ENCODE measurements at places on chromosomes 1 and 21.

DNA sequence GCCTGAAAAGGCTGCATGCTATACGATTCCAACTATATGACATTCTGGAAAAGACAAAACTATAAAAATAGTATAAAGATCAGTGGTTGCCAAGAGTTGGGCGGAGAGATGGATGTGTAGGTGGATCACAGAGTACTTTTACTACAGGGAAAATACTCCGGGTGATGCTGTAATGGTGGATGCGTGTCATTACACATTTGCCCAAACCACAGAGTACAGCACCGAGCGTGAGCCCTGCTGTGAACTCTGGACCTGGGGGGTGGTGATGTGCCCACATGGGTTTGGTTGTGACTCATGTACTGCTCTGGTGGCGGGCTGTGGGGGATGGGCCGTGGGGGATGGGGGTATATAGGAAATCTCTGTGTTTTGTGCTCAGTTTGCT, 162.7 kb upstream of the COL6A1 start:
- DNase-seq = peak; percentile 56

GRCh38 chr1:233289676-233290075, 5.8 kb downstream of the PCNX2 start:
- no peak for DNase-seq

GRCh38 chr21:21084179-21084578, 86.0 kb downstream of the NCAM2 start:
- DNase-seq = no peak

DNA sequence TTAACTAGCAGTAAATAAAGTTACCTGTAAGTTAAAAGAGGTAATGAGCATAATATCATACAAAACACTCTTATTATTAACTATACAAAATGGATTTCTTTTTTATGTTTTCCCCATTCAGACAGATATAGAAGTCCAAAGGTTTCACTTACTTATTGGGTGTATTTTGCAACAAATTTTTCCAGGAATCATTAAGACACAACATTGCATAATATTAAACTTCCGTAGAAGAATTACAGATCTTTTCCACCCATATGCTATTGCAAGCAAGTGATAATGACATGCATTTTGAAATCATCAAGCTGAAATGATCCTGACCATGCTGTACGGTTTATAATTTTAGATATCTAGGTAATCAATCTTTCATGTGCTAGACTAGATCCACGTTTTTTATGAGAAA, 957.0 kb downstream of the NCAM2 start:
- no peak for DNase-seq

- no peak for DNase-seq
Measured at GRCh38 chr1:68206848-68207689, 25.3 kb downstream of the WLS start.

- DNase-seq = no peak
Measured at GRCh38 chr1:34266127-34266951, 89.6 kb downstream of the C1orf94 start.

DNA sequence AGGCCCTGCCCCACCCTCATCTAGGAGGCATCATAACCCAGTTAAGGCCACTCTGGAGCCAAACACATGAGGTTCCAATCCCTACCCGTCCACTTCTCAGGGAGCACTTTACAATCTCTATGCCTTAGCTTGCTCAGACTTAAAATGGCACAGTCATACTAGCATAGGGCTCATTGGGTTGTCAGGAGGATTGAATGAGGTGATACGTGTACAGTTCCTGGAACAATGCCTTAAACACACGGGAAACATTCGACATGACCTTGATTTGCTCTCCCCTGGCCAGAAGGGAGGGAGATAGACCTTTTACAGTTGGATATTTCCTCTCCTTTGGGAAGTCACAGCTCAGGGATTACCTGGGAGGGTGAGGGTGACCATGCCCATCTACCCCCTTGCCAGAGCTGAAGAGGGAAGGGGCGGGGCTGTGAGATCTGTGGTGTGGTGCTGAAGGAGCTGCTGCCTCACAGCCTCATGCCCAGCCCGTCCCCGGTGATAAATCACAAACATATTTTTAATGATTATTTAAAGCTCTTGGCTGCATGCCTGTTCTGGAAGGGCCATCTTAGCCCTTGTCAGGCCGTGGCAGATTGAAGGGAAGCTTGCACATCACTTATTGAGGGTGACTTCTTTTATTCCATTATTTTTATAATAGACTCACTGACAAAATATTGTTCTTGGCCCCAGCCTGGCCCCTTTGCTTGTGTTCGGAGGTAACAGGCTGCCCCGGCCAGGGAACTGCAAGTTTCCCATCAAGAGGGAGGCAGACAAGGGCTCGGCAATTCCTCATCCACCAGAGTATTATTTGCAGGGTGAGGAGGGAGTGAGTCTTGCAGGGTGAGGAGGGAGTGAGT, 83.4 kb downstream of the FOXD2 start:
- no peak for DNase-seq

DNA sequence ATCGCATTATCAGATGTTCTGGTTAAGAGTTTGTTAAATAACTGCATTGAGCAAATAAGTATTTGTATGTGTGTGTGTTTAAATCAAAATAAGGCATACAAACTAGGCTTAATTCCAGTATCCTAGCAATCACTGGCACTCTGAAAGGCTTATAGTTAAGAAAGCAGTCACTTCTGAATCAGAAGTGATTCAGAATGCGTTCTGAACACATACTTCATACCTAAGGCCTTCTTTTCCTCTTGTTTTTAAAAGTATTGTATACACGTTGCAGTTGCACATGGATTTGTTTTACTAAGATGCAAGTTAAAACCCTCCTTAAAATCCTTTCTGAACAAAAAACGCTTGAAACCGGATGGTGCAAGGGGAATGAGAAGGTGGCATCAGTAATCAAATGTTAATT, 238.4 kb upstream of the DMRTA2 start:
- no peak for DNase-seq

GRCh38 chr1:169128562-169128961, 22.1 kb downstream of the ATP1B1 start:
- DNase-seq = no peak

DNA sequence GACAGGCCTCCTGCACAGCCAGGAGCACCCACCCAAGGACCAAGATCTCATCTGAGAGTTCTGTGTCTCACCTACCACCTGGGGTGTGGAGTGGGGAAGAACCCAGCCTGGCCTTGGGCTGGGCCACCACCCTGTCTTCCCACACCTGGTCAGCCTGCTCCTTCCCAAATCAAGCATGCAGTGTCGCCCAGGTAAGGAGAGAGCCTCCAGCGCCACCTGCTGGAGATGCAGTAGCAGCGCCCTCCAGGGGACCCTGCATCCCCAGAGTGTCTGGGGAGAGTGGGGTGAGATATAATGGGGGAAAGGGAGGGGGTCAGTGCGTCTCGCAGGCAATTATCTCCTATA, 32.3 kb downstream of the KIAA2013 start:
- DNase-seq = peak; percentile 32

GRCh38 chr1:58045094-58045705, 501.3 kb downstream of the OMA1 start:
- DNase-seq = no peak

DNA sequence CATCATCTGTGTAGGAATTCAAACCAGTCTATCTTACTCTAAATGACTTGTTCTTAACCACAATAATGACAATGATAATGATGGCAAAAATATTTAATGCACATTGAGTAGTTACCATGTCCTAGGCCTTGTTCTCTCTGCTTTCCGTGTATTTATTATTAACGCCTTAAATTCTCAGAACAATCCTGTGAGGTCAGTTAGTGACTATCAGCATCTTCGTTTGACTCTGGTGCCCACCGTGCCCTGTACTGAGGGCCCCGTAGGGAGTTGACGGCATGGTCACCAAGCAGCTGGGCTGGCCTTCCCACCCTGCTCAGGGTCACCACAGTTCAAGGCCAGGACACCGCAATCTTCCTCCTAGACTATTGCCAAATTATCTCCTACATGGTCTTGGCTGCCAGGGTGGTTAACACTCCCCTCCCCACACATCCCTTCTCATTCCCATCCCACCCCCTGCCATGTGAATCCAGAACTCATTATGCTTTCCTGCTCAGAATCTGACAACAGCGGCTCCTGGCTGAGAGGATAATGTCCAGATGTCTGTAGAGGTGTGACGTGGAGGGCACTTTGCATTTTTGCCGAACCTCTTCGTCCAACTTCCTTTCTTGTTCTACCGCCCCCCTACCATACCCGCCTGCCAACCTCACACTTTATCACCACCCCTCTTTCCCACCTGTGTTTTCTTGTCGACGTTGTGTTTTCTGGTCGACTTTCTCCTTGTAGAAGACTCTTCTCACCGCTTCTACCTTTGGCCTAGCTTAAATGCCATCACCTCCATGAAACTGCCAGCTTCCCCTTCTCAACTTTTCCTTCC, 33.4 kb downstream of the IGFN1 start:
- no peak for DNase-seq

GRCh38 chr1:21764615-21765423, 18.1 kb downstream of the USP48 start:
- no peak for DNase-seq

- no peak for DNase-seq
Measured at GRCh38 chr1:232306269-232306961, 323.5 kb downstream of the SIPA1L2 start.

DNA sequence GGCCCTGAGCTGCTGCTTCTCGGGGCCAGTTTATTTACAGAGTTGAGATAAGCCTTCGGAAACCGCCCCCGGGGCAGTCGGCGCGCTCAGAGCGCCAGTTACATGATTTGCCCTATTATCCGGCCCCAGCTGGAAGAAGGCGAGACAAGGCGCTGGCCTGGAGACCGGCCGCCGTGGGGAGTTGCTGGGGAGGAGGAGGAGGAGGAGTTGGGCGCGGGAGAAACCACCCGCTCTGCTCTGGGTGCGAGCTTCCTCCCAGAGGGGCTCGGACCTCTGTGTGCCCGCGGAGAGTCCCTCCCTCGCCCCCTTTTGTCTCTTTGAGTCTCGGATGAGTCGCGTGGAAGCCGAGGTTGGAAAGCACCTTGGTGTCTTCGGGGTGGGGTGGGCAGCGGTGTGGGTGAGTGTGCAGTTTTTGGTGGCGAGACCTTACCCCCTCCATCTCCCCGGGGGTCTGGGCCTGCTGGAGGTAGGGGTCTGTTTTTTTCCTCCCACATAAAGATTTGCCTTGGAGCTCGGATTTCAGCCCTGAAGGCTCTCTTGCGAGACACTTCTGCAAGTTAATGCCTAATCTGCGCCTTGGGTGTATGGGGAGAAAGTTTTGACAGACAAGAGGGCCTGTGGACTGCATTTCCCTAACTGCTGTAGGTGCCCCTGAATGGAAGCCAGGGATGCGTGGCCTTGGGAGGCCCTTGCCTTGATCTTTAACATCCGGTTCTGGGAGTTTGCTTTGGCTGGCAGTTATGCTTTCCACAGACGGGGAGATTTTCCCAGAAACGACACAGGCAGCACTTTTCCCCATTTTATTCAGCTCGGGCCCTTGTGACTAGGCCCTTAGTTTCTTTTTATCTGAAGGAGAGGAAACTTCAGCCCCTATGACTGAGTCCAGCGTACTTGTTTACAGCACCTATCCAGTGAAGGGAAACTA, 80.0 kb downstream of the NDUFS5 start:
- peak; percentile 35 for DNase-seq

- no peak for DNase-seq
Measured at GRCh38 chr21:17119466-17120297, 393.2 kb upstream of the CXADR start.

GRCh38 chr1:50656931-50657330, 233.7 kb upstream of the DMRTA2 start:
- no peak for DNase-seq

DNA sequence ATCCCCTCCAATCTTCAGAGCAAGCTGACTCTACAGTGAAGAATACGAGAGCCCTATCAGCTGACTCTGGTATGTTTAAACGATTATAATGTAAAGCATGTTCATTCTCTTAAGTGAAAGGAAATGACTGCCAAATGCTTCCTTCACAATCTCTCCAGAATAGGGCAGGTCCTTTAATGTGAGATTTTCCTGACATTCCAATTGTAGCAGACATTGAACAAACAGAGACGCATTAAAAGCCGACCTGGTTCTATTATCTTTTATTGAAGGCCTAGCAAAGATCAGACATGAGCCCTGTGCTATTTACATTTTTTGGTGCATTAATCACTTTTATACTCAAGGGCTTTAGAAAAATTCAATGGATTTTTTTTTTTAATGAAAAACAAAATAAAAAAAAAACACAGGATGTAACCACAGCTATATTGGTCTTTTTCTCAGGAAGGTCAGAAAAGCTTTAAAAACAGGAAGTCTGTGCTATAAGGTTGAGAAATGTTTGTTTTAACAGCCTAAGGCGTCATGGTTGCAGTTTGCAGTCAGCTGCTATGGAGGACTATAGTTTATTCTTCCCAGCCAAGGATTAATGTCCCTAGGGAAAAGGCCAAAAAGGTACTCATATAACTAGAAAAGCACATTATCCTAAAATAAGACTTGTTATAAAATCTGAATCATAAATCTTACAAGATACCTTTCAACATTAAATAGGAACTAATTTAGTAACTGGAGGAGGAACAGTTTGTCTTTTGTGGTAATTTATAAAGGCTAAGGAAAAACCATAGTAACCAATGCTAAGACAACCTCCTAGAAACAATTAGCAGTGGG, 104.8 kb downstream of the RERE start:
- no peak for DNase-seq

DNA sequence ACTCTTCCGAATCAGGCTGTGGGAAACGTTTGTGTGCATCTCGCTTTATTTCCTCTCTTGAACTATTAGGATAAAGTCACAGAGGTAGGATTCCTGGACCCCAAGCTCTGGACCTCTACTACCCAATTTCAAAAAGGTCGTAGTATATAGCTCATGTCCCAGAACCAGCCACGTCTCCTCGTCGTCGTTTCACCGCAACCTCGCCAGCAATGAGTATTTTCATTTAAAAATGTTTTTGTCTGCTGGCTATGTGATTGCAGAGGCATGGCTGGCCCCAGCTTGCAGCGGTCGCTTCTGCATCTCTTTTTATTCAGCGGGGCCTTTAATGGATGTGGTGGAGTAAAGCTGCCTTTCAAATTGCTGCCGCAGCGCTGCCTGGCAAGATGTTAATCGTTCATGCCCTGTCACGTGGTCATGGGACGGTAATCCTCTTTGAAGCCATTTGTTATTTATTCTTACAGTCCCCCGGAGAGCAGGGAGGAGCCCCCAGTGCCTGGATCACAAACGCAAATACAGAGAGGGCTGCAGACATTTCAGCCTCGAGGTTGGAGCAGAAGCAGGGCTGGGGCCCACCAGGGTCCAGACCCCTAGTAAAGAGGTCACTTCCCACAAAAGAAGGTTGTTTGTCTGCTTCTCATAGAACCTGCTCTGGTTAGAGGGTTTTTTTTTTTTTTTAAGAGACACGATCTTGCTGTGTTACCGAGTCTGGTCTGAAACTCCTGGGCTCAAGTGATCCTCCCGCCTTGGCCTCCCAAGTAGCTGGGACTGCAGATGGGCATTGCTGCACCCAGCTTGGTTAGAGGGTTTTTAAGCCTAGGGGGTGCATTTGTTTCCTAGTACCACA, 11.6 kb upstream of the NPHP4 start:
- DNase-seq = no peak
